ENCODE measurements at places on chromosomes 6 and 20.

- no peak for DNase-seq
Observed at GRCh38 chr6:37230104-37230503, 27.5 kb upstream of the TBC1D22B start.

- DNase-seq: no peak
Observed at GRCh38 chr6:168049277-168049676, 29.7 kb downstream of the FRMD1 start.

DNA sequence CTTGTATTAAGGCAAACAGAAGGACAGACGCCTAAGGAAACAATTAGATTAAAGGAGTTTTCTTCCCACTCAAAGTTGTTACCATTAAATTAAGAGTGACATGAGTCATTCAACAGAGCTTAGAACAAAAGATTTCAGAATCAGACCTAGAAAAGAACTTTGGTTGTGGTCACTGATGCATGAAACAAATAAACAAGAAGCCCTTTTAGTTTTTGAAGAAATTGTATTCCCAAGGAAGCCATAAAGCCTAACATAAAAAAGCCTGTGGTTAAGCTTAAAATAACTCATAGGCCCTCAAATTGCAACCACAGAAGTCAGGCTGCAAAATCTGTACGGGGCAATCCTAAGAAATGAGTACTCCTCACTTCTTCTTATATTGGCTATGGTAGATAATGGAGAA is 17.9 kb upstream of the TRIM26 start:
- no peak for DNase-seq

DNA sequence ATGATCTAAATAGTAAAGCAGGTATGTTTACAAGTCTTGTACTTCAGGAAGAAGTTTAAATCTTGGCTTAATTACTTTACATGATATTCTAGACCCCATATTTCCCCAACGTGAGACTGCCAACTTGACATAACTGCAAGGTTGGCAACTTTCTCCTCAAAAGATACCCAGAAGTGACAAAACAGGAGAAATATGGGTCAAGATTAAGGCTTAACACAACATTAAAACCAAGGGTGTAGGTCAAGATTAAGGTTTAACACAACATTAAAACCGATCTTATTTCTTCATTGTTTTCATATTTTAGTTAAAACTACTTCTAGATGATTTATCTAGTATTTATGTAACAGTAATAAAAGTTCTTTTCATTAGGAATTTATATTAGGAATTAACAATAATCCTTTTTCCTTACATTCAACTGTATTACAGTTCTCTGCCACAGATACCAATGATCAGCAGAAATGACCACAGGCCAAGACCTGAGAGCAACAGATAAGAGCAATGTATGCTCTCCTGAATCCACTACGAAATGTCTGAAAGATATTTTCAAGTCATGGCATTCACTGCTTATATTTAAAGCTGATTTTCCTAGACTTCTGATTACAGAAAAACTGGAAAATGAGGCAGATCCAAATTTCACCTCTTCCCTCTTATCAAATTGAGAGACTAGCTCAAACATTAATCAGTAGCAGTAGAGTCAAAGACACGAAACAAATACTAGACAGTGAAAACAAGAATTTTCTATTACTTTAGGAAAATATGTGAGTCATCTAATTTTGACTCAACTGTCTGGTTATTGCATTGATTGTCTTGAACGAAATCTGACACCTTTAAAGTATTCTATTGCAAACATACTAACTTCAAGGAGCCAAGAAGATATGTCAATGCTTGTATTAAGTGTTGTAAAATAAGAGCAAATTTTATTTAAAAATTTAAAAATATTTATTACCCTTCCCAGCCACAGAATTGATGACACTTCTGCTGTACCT is 72.3 kb downstream of the RNGTT start:
- DNase-seq: no peak

DNA sequence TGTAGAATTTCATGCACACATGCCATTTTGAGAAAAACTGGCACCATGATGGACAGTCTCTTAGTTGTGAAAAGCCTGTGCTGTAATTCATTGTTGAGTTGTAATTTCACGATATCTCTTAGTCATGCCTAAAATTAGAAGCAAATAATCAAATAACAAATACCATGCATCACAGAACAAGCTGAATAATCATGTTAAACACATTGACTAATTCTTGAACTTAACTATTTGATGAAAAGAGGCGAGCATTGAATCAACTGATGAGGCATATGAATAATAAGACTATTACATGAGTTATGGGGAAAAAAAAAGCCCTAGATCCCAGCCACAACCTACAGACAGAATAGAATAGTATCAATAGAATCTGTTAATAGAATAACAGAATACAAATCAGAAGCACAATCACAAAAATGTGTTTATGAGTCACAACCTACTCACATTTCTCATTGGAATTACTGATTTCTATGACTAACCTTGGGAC is 14.2 kb upstream of the RNF217 start:
- DNase-seq: no peak

GRCh38 chr20:9912858-9913434 is 74.1 kb upstream of the PAK5 start:
- no peak for DNase-seq

DNA sequence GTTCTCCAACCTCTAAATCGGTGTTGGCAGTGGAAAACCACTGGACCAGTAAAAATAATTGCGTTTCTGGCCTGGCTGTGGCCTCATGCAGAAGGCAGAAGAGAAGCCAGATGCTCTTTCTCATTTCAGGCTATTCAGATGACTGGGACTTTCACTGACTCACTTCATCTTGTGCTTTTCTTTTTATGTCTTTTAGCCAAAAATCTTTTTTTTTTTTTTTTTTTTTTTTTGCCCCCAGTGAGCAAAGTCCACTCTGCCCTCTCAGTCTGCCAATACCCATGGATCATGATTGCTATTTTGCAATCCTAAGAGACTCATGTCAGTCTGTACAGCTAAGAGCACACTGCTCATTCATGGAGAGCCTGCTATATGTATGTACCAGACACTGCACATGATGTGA is 962.5 kb downstream of the KIF16B start:
- DNase-seq: no peak

DNA sequence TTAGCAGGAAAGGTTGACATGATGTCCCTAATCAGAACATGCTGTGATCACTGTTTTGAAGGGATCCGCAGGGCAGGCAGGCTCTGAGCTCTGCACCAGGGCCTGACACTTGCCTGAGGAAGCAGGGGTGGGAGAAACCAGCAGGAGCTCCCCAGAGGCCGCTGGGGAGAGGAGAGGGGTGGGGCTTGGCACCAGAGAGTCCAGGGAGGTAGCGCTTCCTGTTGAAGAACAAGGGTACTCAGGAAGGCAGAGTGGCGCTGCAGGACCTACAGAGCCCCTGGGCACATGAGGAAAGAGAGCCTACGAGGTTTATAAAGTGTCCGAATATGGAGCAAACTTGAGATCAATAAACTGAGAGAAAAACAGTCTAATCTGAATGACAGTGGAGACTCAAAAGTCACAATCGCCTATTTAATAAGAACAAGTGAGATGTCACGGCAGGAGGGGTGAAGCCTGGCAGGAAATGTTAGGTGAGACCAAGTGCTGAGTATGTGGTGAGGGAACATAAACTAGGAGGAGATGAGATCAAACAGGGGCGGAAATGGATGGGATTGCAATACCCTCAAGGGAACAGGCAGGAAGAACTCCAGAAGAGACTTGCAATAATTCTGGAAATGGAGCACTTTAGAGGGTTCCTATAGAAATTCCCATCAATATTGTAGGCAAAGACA is 5.8 kb upstream of the TBXT start:
- DNase-seq: no peak

DNA sequence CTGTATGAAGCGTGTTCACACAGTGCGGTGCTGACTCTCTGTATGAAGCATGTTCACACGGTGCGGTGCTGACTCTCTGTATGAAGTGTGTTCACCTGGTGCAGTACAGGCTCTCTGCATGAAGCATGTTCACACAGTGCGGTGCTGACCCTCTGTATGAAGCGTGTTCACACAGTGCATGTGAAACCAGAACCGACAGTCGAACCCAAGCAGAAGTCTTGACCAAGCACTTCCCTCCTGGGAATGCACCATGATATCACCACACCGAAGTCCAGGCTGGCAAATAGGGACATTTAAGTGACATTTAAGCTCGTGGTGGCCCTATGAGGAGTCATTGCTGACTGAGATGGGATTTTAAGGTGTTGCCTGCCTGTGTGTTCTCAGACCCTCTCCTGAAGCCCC is 11.3 kb upstream of the SERPINB1 start:
- DNase-seq: no peak

- DNase-seq: no peak
Observed at GRCh38 chr20:10573273-10573950, 100.4 kb downstream of the JAG1 start.

DNA sequence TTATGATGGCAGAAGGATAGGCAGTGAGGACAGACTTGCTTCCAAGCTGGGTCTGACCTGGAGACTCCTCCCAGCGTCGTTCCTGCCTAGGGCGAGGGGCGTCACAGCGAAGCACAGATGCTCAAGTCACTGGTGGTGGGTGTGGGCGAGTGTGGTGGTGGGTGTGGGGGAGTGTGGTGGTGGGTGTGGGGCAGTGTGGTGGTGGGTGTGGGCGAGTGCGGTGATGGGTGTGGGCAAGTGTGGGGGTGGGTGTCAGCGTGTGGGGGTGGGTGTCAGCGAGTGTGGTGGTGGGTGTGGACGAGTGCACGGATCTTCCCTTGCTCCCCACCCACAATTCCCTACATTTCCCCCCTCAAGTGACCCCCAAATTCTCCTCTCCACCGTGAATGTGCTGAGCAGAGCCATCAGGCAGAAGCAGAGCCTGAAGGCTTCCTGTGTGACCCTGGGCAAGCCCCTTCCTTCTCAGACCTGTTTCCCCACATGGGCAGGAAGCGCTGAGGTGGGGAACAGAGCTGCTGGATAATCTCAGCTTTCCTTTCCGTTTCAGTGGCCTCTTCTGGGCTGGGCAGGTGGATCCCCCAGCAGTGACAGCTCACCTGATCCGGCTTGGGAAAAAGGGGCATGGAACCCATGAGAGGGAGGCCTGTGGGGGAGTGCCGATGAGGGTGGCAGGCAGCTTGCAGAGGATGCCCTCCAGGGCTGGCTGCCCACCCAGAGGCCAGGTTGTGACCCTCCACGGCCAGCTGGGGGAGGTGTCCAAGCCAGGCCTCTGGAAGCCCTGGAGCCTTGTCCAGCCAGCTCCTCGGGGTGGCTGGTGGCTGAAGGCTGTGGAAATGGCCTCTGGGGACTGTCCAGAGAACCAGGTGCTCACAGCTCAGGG is 42.9 kb downstream of the RSPO4 start:
- no peak for DNase-seq

- no peak for DNase-seq
Observed at GRCh38 chr6:1208876-1209275, 103.0 kb upstream of the FOXQ1 start.

DNA sequence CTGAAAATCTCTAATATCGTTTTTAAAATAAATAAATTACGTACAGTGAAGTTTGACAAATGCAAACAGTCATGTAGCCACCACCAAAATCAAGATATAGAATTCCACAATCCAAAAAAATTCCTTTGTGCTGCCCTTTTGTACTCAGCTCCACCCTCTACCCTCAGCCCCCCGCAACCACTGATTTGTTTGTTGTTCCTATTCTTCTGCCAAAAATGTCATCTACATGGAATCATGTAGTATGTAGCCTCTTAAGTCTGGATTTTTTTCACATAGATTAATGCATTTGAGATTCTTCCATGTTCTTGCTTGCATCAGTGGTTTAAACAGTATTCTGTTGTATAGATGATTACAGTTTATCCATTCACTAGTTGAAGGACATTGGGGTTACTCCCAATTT is 8.5 kb upstream of the REPS1 start:
- DNase-seq: no peak

GRCh38 chr6:126176282-126176681 is 163.6 kb upstream of the CENPW start:
- no peak for DNase-seq

DNA sequence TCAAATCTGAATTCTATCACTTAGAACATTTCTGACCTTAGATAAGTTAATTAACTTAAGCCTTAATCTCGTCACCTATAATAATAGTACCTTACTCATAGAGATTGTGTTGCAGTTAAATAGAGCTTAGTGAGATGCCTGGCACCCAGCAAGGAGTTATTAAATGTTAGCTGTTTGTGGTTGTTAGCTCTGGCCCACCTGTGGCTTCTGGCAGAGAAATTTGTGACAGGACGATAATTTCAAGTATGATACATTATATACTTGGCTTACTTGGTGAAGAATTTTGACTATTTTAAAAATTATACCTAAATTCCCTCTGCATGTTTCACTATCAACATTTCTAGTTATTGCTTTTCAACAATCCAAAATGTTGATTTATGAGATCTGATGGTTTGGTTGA is 102.9 kb upstream of the CEP162 start:
- DNase-seq: no peak

GRCh38 chr20:50192364-50193198 is 2.0 kb downstream of the CEBPB start:
- peak; percentile 57 for DNase-seq

DNA sequence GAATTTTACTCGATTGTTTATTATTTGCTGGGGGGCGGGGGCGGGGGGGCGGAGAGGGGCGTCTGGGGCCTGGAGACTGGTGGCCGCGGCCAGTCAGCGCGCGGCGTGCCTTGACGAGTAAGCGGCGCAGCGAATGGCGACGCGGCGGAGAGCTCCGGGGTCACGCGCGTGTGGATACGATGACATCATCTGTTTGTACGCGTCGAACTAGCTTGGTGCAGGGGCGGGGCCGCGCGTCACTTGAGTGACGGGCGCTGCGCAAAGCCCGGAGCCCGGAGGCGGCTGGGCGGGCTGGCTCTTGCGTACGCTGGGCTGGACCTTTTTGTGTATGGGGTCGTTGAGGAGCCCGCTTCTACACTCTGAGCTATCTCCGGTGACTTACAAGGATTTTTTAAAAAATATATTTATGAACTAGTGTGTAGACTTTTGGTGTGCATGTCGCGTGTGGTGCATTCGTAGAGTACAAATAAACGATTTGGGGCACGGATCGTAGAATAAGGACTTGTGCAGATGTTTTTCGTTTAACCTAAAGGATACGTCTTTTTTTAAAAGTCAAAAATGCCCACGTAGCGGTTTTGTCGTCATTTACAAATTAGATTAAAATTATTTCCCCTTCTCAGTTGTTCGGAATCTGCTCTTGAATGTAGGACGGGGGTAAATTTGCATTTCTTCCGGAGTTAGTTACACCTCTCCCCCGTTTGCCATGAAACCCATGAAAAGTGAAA is 2.2 kb upstream of the FOXO3 start:
- DNase-seq: peak; percentile 95

GRCh38 chr20:52193133-52193532 is 1.6 kb upstream of the ZFP64 start:
- DNase-seq: no peak

- DNase-seq: no peak
Observed at GRCh38 chr20:8020314-8021079, 936 bp upstream of the TMX4 start.

- no peak for DNase-seq
Observed at GRCh38 chr6:46526607-46527006, 35.4 kb upstream of the RCAN2 start.

GRCh38 chr20:45441746-45442145 is 25.8 kb downstream of the PIGT start:
- no peak for DNase-seq

DNA sequence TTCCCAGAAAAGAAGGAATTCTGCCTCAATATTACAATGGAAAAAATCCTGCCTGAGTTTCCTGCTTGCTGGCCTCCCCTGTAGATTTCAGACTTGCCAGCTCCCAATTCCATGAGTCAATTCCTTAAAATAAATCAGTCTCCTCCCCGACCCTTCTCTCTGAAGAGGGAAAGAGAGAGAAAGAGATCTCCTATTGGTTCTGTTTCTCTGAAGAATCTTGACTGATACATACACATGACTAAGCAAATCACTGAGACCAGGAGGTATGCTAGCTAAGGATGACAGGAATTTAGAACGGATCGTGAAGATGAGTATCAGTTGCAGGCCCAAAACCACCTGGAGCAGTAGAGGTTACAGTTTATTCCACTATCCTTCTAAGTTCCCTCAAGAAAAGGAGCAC is 11.3 kb upstream of the RBM24 start:
- DNase-seq: no peak

Measured in stimulated activated CD8-positive, alpha-beta memory T cell treated with anti-CD3 and anti-CD28 coated beads, Interleukin-4, amount 100 ng/mL, for 4 hours (primary cell).